ENCODE measurements at places on chromosomes 6 and 20.

GRCh38 chr6:157438611-157439111 is 57.7 kb downstream of the ZDHHC14 start:
- no peak for DNase-seq

GRCh38 chr6:53986165-53986720 is 125.0 kb upstream of the MLIP start:
- DNase-seq: no peak

GRCh38 chr6:149925974-149926777 is 3.3 kb upstream of the RAET1G start:
- peak; percentile 68 for DNase-seq

GRCh38 chr20:41316602-41317545 is 657 bp downstream of the ZHX3 start:
- DNase-seq: peak; percentile 82

DNA sequence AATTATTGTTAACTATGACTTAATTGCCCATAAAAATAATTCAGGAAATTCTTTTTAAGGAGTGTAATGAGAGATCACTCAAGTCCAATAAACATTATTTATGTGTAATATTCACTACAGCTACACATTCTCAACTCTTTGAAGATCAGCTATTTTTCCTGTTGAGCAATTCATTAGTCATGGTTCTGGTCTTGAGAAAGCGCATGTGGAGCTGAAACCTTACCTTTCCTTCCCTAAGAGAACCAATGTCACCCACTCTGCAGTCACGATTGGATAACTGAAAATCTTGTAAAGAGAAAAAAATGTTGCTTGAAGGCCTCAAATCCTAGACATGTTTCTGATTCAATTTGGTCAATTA is 736.9 kb upstream of the MARCKS start:
- DNase-seq: no peak

GRCh38 chr6:1915226-1915625 is 305.5 kb downstream of the FOXC1 start:
- no peak for DNase-seq

DNA sequence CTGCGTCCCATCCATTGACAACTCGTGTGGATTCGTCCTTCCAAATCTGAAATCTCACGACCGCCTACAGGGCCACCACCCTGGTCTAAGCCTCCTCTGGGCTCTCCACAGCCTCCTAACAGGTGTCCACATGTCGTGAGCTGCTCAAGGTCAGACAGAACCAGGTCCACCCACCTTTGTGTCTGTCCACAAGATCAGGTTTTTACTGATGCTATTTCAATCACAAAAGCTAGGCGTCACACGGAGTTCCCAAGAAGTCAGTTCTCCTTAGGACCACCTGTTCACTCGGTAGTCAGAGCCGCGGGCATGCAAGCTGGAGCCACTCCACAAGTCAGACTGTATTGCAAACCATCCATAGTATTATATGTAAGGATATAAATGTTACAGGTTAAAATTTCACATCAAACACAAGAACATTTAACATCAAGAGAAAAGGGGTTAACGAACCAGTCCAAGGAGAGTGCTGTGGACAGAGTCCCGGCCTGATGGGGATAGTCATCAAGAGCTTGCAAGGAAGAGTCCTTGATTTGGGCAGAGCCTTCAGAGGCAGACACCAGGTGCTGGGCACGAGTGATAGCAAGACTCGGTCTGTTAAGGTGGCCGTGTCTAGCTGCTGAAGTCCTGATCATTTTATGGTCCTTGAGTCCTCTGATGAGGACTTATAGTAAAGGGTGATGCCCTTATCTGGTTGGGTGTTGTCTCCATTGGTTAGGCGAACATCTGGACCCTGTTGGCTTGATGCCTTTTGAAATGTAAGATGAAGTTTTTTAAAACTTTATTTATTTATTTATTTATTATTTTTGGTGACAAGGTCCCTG is 731 bp upstream of the DNPH1 start:
- DNase-seq: no peak

DNA sequence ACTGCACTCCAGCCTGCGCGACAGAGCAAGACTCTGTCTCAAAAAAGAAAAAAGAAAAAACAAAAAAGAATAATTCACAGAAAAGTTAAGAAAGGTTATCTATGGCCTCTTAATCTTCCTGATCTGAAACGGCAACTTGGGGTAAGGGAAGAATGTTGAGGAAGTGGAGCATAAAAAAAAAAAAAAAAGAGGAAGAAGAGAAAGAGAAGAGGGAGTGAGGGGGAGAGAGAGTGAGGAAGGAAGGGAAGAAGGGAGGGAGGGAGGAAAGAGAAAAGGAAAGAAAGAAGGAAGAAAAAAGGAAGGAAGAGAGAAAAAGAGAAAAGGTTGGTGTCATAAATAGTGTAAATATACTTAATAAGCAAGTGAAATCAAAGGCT is 68.9 kb upstream of the NCOA3 start:
- no peak for DNase-seq

DNA sequence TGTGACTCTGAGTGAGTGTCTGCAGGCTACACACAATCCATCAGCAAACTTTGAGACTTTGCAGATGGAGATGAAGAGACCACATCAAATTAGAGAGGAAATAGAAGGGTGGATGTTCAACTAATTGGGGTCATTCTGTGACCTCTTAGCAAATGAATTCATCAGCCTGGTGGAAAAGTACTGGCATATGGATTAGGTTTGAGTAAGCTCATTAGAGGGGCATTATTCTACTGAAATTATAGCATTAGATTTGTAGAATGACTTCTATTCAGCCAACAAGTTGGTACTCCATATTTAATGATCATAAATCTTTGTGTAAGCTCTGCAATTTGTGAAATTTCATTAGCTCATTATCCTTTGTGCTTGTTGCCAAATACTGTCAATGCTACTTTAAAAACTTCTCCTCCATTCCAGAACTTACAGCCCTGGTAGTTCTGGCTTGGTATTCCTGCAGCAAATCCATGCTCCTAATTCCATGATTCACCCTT is 63.8 kb downstream of the ADTRP start:
- no peak for DNase-seq

DNA sequence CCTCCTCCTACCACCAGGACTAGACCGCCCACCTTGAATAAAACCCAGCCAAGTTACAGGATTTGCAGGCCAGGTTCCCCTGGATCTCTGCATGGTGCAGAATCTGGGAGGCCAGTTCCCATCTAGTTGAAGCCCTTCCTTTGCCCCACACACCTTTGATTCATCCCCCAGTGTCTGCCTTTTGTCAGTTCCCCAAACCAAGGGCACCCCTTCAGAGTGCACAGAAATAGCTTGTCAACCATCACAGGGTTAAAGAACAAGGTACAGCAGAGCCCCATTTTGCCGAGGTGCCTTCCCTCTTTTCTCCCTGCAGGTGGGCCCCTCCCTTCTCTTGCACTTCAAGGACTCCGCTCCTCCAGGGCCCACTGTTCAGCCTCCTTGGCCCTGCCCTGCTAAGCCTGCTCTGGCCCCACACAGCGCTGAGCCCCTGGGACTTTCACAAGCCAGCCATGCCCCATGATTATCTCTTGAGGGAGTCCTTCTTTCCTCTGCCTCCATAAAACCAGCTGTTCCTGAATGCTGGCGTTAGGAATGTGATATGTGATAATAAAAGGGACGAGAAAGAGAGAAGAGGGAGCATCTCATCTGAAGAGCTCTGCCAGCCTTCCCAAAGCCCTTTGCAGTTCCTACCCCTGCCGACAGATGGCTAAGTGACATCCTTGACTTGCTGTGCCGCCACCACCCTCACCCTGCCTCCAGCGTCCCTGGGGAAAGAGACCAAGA is 280.3 kb downstream of the CDC5L start:
- DNase-seq: no peak

DNA sequence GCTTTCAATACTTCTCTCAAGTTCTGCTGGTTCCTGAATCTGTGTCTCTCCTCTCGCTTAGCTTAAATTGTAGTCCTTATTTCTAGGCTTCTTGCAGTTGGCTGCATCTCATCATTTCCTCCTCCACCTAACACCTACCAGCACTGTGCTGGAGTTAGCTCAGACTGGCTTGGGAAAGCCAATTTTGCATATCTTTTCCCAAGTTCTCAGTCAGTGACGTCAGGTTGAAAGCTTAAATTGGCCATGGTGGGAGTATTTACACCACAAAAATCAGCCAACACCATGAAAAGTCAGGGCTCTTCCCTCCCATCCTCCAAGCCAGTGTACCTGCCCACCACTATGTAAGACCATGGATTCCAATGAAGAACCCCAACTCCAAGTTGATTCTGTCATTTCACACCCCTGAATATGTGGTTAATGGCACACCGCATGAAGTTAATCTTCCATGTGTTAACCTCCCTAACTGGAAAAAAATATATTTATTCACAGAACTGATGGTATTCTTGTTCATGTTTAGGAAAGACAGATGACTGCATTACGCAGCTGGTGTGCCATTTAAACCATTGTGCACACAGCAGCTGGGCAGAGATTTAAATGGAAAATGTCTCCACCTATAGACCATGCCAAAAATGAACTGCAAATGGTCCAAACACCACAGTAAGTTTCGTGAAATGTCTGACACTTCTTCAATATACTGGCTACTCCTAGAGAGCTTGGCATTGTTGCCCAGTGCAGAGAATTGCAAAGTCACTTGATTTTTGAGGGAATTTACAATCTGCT is 274.1 kb upstream of the MAP3K7 start:
- DNase-seq: no peak

GRCh38 chr20:48471759-48472408 is 355.9 kb downstream of the PREX1 start:
- DNase-seq: no peak

- DNase-seq: peak; percentile 43
Observed at GRCh38 chr6:37170273-37171200, 585 bp downstream of the PIM1 start.

- no peak for DNase-seq
Observed at GRCh38 chr6:127291495-127291894, 24.8 kb downstream of the RNF146 start.

DNA sequence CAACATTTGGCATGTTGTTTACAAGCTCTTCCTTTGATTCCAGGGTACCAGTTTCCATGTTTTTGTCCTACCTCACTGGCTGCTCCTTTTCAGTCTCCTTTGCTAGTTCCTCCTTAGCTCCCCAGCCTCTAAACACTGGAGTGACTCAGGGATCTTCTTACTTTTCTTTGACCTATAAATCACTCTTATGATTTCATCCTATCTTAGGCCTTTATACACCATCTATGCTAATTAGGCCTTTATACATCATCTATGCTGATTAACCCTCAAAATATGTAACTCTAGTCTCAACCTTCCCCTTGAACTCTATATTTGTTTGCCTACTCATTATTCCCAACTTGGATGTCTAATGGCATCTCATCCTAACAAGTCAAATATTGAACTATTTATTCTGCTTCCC is 9.5 kb downstream of the TMEM30A start:
- DNase-seq: no peak

DNA sequence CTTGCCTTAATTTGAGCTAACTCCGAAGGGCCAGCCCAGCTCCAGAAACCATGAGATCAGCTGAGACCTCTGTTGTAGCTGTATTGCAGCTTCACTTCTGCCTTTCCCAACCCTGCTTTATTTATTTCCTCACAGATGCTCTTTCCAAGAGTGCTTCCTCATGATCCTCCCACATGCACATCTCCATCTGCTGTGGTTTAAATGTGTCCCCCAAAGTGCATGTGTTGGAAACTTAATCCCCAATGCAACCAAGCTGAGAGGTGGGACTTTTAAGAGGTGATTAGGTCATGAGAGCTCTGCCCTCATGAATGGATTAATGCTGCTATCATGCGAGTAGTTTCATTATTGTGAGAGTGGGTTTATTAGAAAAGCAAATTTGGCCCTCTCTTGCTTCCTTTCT is 164.4 kb upstream of the TAB2 start:
- DNase-seq: no peak

DNA sequence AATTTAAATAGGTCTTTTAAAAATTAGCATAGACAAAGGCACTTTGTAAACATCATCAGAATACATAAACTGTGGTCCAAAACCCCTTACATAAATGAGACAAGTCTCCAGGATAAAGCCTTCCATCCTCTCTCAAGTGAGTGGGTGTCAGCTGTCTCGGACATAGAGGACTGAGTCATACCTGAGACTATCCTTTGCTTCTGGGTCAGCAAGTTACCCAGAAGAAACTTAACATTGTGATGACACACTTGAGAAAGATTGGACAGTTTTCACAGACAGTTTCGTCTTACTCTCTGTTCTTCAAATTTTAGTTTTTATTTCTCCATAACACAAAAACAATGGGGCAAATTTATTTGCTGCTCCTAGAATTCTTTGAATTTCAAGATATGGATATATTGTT is 838.0 kb downstream of the DHX35 start:
- DNase-seq: no peak

GRCh38 chr20:53409447-53409717 is 184.3 kb downstream of the ZNF217 start:
- DNase-seq: no peak

DNA sequence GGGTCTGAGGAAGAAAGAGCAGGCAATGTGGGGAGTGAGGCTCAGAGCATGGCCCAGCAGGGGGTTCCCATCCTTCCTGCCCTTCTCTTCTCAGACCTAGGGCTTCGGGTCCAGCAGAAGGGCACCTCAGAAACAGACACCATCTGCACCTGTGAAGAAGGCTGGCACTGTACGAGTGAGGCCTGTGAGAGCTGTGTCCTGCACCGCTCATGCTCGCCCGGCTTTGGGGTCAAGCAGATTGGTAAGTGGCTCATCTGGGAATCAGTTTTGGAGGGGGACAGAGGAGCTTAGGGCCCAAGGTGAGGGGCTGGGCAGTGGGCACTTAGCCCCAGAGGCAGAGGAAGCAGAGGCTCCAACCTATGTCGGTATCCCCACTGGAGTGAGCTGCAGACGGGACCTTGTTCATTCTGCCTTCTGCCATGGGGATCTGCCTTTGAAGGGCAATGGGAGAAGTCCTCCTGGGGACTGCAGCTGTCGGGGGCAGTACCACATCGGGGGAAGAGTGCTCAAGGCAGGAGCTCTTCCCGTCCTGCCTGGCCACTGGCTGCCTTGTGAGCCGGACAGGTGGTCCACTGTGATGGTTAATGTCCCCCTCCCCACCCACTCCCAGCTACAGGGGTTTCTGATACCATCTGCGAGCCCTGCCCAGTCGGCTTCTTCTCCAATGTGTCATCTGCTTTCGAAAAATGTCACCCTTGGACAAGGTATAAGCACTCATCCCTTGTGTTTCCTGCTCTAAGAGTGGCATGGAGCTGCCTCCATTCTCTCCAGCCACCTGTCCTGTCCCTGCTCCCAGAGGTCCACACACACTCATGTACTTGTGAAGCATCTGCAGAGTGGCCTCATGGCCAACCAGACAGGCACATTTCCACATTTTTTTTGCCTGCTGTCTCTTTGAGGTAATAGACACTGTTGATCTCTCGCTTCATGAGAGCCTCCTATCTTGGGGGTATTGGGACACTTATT is 4.7 kb downstream of the CD40 start:
- DNase-seq: no peak
